COLO829 (cell line): ENCODE measurements at places on chromosomes 6 and 20.
A peak's percentile ranks its signal among the peaks of the same experiment; 100 is the strongest.

DNA sequence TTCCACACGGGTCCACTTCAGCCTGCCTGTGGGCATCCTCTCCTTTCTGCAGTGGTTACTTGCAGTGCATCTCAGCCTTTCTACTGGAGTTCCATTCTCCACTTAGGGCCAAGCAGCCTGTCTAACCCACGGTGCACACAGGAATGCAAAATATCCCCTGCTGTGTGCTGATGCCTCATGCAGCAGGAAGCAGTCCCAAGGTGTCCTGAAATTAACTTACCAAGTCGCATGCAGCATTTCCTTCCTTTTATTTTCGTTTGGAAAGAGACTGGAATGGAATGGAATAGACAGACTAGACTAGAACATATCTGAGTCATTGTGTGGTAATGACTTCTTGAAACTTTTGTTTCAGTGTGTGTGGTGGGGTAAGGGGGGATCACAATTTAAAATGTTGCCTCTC, 25.9 kb upstream of the FOXQ1 start:
- no peak for DNase-seq

DNA sequence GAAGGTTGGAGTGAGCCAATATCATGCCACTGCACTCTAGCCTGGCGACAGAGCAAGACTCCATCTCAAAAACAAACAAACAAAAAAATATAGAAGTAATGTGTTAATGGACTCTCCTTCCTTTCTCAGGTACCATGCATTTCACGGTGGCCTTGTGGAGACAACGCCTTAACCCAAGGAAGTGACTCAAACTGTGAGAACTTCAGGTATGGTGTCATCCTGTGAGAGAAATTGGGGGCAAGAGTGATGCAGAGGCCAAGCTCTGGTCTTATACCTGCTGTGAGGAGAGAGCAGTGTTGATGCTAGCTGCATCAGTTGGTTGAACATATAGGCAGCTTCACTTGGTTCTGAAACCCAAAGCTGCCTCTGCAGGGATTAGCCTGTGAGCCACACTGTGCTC, 6.2 kb downstream of the ITCH start:
- DNase-seq = no peak

GRCh38 chr6:36015666-36016065, 8.8 kb downstream of the SLC26A8 start:
- no peak for DNase-seq

- DNase-seq = peak; percentile 56
Measured at GRCh38 chr6:139882977-139883728, 508.7 kb upstream of the CITED2 start.

GRCh38 chr20:43357352-43357751, 100.3 kb upstream of the SRSF6 start:
- DNase-seq = no peak

GRCh38 chr20:49616154-49617007, 48.4 kb upstream of the PTGIS start:
- no peak for DNase-seq

DNA sequence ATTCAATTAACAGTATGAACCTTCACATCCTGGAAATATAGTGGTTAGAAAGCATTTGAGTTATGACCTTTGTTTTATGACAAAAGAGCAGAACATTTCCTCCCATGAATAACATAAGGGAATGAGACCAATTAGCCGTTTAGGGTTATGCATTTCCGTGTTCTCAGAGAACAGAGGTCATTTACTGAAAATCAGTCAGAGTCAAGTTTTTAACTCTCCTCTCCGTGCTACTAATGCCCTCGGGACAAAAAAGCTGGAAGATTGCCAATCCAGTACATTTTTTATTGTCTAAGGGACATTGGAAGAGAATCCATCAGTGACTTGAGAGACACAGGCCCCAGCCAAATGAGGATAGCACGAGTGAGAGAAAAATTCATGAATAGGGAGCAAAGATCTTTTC, 632.7 kb downstream of the RFPL4B start:
- DNase-seq = peak; percentile 11

- DNase-seq = no peak
Measured at GRCh38 chr6:162532283-162533008, 195.1 kb downstream of the PRKN start.

DNA sequence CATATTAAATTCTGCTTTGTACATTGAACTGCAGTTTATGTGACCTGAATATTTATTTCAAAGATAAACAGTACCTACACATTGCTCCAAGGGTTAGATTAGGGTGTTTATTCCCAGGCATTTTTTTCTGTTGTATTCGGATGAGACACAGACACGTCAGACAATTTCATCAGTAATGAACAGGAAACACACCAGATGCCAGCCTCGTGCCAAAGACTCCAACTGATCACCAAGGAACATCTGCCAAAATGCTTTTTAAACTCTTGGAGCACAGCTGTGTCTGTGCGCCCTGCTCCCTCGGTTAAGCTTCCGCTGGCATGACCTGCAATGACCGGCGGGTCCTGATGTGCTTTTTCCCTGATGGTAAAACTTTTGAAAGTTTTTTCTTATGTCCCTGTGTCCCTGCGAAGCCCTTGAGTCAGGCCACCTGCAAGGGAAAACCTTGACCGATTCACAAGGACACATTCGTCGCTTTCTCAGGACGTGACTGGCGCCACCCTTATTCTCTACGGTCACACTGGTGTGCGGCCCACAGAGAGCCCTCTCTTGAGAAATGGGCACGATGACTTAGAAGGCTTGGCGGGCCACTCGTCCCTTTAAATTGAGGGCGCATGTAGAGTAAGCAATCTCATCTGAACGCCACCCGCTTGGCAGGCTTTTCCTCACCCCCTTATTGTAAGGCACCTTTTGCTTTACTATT, 173.9 kb downstream of the QKI start:
- DNase-seq = no peak

- no peak for DNase-seq
Measured at GRCh38 chr6:151229401-151230276, 10.1 kb upstream of the AKAP12 start.

DNA sequence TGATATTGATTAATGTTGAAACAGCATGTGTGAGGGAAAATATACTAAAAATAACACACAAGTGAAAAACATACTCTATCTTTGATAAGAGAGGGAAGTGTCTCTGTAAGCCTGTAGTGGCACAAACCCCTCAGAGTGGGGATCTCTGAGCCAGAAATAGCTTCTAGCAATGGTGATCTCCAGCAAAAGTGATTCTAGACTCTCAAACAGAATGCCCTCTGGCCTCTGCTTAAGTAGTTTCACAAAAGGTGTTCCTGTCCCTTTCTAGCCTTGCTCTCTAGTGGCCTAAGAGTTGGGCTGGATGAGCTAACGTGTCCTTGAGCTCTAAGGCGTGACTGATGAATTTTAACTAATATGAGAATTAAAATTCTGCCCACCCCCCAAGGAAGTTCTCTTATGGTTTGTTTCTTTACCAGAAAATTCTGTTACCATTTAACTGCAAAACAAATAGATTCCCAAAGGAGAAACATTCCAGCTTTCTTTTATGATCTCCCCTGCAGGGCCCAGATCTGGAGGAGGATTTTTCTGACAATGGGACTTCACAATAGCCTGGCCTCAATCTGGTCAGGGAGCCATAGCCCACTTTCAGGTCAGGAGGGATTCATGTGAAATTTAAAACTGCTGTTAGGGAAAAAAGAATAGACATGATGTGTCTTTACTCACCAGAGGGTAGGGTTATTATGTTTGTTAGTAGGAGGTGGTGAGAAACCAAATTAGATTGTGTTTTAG, 182.5 kb upstream of the LAMP5 start:
- DNase-seq = no peak

- no peak for DNase-seq
Measured at GRCh38 chr6:132251711-132252110, 149.6 kb downstream of the MOXD1 start.

- DNase-seq = no peak
Measured at GRCh38 chr6:132888701-132889100, 74.3 kb downstream of the RPS12 start.

DNA sequence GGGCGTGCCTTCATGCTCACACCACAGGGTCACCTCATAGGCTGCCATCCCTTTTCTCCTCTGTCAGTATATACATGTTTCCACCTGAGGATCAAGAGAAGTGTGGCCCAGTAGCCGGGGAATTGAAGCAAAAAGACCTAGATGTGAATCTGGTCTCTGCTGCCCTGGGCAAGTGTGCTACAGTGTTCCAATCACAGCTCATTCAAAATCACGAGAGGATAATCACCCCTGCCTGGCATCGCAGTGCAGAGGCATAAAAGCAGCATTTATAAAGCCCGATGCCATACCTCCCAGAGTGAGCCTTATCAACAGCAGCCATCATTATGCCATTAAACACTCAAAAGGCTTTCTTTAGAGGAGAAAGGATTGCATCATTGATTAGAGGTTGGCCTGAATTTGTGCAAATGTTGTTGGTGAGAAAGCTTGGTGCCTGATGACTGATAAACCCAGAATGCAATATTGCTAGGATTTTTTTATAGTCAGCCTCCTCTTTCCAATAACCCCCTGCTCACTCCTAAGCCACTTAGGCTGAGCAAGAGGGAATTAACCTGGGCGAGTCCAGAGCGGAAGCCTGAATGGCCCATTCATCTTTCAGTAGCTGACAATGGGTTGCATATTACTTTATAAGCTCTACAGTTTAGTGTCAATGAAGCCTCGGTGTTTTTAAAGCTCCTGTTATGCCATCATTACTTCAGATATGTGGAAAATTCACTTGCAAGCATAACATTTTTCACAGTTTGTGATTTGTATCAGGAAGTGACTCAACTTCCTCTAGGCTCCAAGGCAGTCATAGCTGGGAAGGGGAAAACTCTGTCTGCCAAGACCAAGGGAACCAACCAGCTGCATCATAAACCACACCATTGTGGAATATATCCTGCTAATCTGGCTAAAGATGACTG, 92.5 kb upstream of the NXT1 start:
- peak; percentile 79 for DNase-seq

- no peak for DNase-seq
Measured at GRCh38 chr6:156889469-156889868, 112.3 kb downstream of the ARID1B start.

- DNase-seq = no peak
Measured at GRCh38 chr6:11404838-11405237, 132.7 kb upstream of the TMEM170B start.

DNA sequence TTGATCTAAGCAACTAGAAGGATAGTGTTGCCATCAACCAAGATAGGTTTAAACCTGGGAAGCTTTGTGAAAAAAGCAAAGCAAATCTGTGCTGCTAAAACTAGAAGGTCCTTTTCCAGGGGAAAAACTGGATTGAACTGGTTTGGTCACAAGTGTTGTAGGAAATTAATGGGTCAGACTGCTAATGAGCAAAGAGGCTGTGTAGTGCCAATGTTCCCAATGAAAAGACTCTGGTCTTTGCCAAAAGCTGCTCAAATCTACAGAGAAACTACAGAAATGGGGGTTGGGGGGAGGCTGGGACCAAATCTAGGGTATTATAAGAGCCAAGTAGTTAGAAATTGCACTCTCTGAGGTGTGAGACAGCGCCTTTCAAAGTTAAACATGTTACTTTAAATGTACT, 85.0 kb downstream of the PLCG1 start:
- DNase-seq = no peak
